Small intestine (tissue), 16 donors: ENCODE measurements at places on chromosomes 1 and 21.

DNA sequence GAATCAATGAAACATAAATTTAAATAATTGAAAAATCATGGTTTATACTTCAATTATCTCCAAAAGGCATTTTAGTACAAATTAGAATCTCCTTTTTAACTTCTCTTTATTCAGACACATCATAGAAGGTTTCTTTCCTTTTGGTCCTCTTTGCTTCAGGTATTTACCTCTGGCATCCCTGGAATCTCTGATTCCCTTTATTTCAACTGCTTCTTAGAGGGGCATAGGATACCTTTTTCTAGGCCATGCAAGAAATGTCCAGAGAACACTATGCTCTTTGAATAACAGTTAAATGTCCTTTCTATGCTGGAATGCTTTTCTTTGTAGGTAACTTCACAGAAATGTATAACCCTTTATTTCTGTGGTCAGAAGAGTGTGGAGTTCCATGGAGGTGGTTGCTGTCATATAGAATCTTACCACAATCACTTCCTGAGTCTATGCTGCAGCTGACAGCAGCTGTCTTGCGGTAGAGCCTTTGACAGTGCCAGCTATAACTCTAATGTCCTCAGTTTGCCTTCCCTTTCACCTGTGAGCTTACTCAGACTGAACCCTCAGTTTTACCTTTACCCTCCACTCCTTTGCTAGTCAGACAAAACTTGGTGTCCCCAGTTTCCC, 8.6 kb downstream of the LAMC2 start:
- DNase-seq, result no peak

DNA sequence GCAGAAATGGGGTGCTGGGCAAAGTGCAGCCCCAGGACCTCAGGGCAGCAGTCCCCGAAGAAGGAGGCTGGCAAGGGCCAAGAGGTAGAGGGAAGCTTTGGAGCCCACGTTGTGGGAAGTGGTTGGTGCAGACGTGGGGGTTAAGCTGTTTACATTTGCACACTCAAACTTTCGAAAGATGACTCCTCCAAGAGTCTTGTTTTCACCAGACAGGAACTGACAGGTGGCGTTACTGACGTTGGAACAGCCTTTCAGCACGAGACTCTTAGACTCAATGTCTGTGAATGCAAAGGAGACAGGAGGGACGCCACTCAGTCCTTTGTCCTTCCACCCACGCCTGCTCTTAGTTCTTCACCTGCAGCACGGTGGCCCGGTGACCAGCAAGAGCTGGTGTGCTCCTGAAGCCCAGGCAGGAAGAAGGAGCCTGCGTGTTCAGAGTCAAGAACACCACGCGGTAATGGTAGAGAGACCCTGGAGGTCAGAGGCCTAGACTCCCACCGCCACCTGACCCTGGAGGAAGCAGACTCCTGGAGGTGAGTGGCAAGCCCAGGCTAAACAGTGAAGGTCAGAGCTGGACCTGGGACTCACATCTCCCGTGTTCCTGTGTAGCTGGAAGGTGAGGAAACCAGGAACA, 15.9 kb downstream of the LYPD8 start:
- no peak for DNase-seq

DNA sequence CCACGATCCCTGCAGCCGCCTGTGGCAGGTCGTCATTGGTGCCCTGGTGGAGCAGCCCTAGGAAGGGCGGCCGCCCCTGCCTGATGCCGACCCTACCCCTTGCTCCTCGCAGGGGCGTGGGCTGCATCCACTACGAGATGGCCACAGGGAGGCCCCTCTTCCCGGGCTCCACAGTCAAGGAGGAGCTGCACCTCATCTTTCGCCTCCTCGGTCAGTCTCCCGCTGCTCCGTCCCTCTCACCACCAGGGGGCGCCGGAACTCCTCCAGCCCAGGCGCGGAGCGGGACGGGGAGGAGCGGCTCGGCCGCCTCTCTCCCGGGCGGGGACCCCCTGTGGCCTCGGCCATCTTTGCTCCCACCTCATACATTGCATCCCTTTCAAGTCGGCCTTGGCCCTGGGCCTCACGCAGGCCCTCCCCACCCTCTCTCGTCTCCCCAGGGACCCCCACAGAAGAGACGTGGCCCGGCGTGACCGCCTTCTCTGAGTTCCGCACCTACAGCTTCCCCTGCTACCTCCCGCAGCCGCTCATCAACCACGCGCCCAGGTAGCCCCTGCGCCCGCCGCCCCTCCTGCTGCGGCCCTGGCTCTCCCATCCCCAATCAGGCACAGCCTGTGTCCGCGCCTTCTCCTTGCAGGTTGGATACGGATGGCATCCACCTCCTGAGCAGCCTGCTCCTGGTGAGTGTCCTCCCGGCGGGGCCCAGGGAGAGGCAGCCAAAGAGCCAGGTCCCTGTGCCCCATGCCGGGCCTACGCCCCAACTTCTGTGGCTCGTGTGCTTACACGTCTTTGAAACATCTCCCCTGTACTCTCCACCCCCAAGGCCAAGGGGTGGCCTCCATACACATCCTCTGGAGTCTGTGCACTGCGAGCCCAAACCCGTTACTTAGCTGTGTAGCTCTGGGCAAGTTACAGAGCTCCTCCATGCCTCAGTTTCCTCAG, 24.7 kb downstream of the CDK18 start:
- peak; percentile 69 for DNase-seq

- DNase-seq, result no peak
Observed at GRCh38 chr1:202987922-202988583, 19.1 kb upstream of the TMEM183A start.

DNA sequence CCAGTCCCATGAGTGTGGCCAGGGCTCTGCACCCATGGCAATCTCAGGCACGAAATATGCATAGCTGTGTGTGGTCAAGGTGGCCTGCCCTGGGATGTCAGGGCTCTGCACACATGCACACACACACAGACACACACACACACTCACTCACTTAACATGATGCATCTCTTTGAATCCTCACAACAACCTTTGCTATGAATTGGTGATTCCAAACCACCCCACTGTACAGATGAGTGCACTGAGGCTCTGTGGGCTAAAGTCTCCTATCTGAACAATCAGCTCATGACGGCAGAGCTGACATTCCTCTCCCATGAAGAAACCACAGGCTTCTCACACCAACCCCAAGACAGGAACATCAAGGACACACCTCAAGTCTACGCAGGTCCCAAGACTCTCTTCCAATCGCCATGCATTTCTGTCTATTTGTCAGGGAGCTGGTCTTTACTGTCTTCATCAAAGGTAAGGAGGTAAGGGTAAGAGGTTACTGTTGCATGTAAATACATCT, 131.6 kb downstream of the ETS2 start:
- no peak for DNase-seq

- no peak for DNase-seq
Observed at GRCh38 chr1:22864886-22865285, 107.8 kb downstream of the LACTBL1 start.

- DNase-seq, result no peak
Observed at GRCh38 chr1:87979079-87979478, 650.4 kb downstream of the LMO4 start.

GRCh38 chr1:6489799-6490180, 1.7 kb downstream of the PLEKHG5 start:
- DNase-seq, result peak; percentile 74

DNA sequence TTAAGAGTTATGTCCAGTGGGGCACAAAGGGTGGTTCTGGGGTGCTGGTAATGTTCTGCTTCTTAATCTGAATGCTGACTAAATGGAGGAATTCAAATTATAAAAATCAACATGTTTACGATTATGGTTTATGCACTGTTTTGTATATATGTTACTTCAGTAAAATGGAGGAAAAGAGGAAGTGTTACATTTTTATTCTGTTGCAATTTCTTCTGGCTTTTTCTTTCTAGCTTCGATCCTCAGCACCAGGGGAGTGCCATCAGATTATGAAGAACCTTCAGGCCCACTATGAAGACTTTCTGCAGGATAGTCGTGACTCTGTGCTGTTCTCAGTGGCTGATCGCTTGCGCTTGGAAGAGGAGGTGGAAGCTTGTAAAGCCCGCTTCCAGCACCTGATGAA, 105.5 kb downstream of the MACF1 start:
- DNase-seq, result no peak

DNA sequence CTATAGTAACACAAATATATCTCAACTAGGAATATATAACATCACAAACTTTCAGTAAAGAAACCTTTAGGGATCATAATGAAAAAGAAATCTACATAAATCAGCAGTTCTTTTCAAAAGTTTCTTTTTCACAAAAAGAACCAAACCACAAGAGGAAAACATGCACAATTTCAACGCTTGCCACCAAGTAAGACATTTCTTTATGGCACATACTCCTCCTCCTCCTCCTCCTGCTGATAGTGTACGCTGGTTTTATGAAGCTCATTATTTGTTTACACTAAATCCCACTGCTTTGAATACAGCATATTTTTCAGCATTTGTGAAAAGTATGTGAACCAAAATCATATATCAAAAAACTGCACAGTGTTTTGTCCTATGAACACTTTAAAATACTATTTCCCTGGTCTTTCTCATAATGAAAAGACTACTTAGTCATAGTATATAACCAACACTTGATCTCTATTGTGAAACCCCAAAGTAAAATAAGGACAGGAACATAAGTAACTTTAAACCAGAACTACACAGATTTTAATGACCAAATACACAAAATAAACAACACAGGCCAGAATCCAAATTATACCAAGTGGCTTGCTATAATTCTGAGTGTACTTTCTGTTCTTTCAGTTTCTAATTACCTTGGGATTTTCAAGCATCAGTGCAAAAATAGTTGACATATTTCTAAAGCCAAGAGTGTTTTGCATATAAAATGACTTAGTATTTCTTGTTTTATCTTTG, 184.2 kb downstream of the EIF4G3 start:
- DNase-seq, result no peak
